C1 segment of cervical spinal cord (tissue), 14 donors: ENCODE measurements at places on chromosomes 4 and X.

DNA sequence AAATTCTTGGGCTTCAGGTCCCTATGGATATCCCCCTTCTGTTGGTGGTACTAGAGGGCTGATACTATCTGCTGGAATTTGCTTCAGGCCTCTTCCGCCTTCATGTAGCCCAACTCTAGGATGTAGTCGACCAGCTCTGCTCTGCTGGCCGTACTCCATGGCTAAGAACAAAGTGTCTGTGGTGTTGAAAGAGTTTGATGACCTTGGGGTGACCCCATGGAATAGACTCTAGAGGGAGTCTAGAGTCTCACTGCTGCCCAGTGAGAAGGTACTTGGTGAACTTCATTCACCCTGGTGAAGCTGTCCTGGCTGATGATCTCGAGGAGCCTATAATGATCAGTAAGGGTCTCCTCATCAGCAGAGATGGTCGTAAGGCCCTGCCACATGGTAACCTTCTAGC is 11.7 kb downstream of the SOWAHB start:
- no peak for DNase-seq

DNA sequence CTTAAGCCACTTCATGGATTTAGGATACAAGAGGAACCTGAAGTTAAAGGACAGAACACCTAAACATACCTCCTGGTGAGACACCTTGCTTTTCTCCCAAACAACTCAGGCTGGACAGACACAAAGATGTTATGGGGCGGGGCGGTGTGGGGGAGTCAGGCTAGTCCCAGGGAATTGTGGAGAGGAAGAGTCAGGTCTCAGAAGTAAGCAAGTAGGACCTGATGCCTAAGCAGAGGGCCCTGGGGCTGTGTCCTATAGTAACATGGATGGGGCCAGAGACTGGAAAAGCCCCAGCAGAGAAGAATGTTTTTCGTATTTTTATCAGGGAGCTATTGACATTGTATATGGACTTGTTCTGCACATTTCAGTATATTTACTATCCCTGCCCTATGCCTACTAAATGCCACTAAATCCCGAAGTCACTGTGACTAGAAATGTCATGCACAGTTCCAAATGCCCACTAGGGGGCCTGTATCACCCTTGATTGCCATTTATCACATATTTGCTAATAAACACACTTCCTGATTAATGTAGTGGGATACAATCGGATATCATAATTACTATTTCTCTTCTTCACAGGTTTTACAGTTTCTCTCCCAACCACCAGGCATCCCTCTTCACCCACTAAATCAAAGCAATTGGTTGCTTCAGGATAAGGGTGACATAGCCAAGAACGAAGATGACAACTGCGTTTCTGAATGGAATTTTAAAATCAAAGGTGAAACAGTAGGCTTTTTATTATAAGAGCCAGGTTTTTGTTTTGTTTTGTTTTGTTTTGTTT is 23.8 kb upstream of the ARHGAP10 start:
- no peak for DNase-seq

GRCh38 chr4:158912806-158913205 is 144.0 kb downstream of the FNIP2 start:
- no peak for DNase-seq

- DNase-seq = no peak
Measured at GRCh38 chr4:5816851-5817375, 76.0 kb downstream of the CRMP1 start.

DNA sequence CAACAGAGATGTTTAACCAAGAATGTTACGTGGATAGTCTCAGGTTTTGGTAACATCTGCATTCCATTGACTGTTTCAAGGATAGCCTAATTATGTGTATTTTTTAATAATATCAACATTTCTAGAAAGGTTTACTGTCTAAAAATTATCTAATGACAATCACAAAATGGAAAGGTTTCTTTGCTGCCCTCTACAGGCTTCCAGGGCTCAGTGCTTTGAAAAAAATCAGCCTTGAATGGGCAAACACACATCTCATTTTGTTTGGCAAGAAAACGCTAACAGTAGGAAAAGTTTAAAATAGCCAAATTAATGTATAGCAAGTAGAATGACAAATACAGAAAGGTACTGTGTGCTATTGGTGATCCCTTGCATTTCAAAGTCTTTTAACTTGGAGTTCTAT is 223.4 kb upstream of the PRPS2 start:
- DNase-seq = no peak
